ENCODE measurements at places on chromosomes 2 and 18.

DNA sequence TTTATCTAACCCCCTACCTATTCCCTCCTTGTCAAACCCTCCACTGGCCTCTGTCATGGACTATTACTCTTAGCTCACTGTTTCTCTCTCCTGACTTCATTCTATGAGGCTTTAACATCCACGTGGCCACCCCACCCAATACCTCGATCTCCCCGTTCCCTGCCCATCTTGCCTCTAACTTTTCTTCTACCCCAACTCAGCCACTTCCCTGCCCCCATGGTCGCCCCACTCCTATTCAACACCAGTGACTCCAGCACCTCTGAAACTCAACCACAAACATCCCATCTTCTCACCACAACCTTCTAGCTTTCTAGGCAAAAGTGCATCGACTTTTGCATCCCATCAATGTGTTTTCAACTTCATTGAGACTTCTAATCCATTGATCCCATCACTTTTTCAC is 94.2 kb upstream of the EPAS1 start:
- DNase-seq: no peak

DNA sequence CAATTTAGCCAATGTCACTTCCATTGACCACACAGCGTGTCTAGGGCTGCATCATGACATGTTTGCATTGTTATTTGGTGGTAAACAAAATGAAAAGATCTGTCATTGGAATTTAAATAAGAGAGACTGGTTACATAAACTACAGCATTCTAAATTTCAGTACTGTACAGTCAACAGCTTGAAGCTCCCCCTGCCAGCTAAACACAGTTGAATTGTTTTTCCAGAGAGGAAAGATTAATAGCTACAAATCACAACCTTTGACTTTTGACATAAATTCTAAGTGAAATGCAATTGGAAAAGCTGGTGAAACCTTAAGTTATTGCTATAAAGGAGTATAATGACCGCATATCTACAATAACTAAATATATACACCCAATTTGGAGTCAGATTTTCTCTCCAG is 1600.0 kb upstream of the ACVR2A start:
- no peak for DNase-seq

- peak; percentile 28 for DNase-seq
These were observed 38.5 kb downstream of the KCTD18 start for GRCh38 chr2:200471324-200471848.

GRCh38 chr2:159904959-159905305 is 106.9 kb upstream of the CD302 start:
- no peak for DNase-seq

DNA sequence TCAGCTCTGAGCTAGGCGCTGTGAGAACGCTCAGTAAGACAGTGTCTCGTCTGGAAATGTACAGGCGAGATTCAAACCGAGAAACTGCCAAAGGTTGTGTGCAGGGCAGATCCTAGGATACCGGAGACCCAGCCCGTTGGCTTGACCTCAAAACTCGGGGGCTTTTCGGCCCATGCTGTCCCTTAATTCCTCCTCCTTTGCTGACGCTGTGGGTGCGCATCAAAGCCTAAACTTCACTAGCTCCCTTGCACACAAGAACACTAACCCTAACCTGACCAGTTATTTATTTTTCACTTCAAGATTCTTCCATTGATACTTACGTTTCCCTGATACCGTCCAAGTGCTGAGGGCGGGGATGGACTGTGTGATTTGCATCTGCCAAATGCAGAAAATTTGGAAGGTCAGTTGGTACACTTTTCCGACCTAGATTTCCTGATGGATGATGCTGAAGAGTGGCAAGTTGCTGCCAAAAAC is 1.0 kb upstream of the AAK1 start:
- DNase-seq: no peak

GRCh38 chr18:6741786-6742185 is 12.3 kb downstream of the ARHGAP28 start:
- DNase-seq: no peak

- DNase-seq: no peak
These were observed 152.0 kb downstream of the SRBD1 start for GRCh38 chr2:45458909-45459563.

GRCh38 chr2:136874258-136874657 is 108.9 kb downstream of the THSD7B start:
- DNase-seq: no peak

GRCh38 chr2:215260097-215260677 is 51.7 kb upstream of the ATIC start:
- DNase-seq: no peak

DNA sequence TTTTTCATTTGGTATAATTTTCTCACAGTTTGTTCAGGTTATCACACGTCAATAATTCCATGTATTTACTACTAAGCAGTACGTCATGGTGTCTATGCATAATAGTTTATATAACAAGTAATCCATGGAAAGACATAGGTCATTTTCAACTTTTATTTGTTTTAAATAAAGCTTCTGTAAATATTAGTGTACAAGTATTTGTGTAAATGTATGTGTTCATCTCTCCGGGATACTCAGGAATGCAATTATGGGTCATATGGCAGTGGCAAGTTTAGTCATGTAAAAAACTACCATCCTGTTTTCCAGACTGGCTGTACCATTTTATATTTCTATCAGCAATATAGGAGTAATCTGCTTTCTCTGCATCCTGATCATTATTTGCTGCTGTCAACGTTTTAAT is 231.1 kb upstream of the ZNF804A start:
- no peak for DNase-seq

DNA sequence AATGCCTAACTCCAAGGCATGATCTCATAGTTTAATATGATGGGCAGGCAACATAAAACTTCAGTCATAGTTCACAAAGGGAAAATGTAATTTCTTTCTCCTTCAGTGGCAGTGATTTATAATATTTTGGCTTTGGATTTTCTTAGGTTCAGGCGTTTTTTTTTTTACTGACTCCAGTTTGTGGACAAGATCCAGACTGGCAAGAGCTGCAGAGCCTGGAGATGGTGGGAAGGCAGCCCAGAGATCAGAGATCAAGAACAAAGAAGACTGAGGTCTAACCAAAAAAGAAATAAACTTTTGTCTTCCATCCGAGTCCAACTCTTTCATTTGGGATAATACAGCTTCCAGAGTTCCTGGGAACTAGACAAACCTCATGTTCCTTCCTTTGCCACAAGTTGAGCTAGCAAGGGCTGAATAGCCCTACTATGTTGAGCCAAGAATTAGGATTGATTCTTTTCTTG is 215.3 kb upstream of the SETBP1 start:
- no peak for DNase-seq

GRCh38 chr2:1846046-1847015 is 102.0 kb upstream of the PXDN start:
- DNase-seq: no peak

GRCh38 chr18:23587220-23587642 is 925 bp upstream of the NPC1 start:
- DNase-seq: no peak

DNA sequence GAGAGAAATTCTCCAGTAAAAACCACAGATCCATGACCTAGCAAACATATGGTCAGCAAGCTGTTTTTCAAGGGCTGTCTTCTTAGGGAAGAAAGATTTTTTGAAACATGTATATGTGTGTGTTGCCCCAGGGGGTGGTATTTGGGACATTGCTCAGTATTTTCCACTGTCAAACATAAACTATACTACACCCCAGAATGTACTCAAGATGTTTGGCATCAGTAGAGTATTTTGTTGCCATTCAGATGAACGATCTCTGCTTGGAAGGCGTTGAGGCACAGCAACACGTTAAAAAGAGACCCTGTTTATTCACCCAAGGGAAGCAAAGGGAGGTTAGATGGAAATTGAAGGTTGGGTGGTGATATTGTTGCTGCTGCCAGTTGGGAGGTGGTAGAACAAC is 30.0 kb downstream of the EEF1B2 start:
- DNase-seq: no peak

DNA sequence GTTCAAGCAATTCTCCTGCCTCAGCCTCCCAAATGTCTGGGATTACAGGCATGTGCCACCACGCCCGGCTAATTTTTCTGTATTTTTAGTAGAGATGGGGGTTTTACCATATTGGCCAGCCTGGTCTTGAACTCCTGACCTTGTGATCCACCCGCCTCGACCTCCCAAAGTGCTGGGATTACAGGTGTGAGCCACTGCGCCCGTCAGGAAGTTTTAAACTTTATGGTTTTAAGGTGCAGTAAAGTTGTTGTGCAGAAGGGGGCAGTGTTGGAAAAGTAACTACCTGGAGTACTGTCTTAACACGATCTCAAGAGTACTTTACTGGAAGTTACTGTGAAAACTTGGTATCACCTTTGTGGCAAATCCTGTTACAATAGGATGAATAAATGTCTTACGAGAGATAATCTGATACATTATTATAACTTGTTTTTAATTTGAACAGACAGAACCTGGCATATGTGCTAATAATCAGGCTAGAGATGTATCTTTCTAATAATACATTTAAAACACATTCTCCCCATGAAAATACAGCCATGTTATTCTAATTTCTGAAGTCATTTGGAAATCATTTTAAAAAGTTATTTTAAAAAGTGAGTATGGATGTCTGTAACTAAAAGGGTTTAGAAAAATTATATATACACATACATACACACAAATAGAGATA is 10.8 kb downstream of the SPDYA start:
- peak; percentile 57 for DNase-seq

- no peak for DNase-seq
These were observed 120.1 kb upstream of the MGAT5 start for GRCh38 chr2:134133622-134134312.

GRCh38 chr2:26587994-26588393 is 53.2 kb downstream of the CIB4 start:
- peak; percentile 46 for DNase-seq

- DNase-seq: no peak
These were observed 102.0 kb upstream of the PIEZO2 start for GRCh38 chr18:11251229-11251890.

DNA sequence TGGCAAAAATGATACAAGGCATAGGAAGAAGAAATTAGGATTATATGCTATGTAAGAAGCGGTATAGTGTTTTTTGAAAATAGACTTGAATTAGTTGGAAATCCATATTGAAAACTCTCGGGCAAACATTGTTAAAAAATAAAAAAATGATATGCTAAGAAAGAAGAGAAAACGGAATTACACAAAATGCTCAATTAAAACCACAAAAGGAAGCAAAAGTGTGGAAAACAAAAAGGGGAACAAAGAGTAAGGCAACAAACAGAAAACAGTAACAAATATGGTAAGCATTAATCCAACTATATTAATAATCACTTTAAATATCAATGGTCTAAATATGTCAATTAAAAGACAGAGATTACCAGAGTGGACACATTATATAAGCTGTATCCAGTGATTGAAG is 58.4 kb downstream of the TXNL1 start:
- no peak for DNase-seq

DNA sequence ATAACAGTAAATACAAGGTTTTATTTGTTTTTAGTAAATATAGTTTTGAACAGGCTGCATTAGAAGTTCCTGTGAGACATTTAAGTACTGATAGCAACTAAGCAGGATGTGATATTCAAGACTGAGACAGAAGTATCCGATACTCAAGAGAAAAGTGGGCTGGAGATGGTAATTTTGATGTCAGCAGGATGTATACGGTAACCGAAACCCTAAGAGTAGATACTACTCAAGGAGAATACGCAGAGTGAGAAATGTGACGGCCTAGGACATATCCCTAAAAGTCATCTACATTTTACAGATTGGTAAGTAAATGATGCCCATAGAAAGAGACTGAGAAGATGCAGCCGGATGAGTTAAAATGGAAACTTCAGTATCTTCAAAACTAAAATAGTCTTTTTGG is 115.4 kb downstream of the GORASP2 start:
- DNase-seq: no peak

- DNase-seq: peak; percentile 6
These were observed 107.5 kb upstream of the FSHR start for GRCh38 chr2:49261781-49262180.

GRCh38 chr2:8456151-8457091 is 225.4 kb upstream of the ID2 start:
- no peak for DNase-seq

- no peak for DNase-seq
These were observed 18.2 kb upstream of the FZD7 start for GRCh38 chr2:202015471-202015870.

- no peak for DNase-seq
These were observed 17.4 kb downstream of the DYNC2LI1 start for GRCh38 chr2:43791035-43791765.

DNA sequence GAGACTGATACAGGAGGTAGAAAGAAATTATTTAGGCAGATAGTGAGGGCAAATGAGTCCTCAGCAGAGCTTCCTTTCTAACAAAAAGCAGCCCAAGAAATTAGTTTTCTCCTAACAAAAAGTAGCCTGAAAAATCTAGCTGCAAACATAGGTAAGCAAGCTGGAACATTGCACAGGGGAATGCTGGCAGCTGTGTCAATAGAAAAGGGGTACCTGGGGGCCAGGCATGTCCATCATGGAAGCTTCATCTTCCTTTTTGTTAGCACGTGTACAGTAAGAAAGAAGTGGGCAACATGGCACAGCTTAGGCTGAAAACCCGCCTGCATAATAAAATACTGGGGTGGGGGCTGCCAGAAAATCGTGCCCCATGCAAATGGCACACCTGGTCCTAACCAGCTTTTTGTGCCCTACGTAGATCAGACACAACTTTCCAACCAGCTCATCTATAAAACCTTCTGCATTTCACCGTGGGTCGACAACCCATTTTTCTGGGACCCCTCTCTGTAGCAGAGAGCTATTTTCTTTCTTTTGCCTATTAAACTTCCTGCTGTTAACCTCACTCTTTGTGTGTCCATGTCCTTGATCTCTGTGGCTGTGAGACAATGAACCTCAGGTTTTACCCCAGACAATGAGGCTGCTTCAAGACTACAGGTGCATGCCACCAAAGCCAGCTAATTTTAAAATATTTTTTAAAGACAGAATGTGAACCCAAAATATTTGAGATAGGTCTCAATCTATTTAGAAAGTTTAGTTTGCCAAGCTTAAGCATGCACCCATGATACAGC is 6.6 kb upstream of the MTHFD2 start:
- DNase-seq: peak; percentile 36

- peak; percentile 49 for DNase-seq
These were observed 60.9 kb downstream of the EDAR start for GRCh38 chr2:108927936-108928659.

- no peak for DNase-seq
These were observed 93.8 kb downstream of the AKAIN1 start for GRCh38 chr18:5103286-5103685.

- peak; percentile 23 for DNase-seq
These were observed 148.8 kb upstream of the SRD5A2 start for GRCh38 chr2:31729442-31730092.

GRCh38 chr2:219545943-219546352 is 2.1 kb downstream of the TMEM198 start:
- no peak for DNase-seq

- DNase-seq: no peak
These were observed 24.3 kb downstream of the MOCOS start for GRCh38 chr18:36211612-36212065.

GRCh38 chr18:8176109-8176508 is 433.1 kb upstream of the RAB12 start:
- DNase-seq: no peak

GRCh38 chr2:191333911-191334357 is 88.7 kb downstream of the MYO1B start:
- DNase-seq: no peak
